Ovary (tissue), 10 donors: ENCODE measurements at places on chromosomes 2 and 18. TPM values are rescaled to one million over a fixed set of nuclear protein-coding genes. Genes with fewer than 3 reads are reported as not detected.

Gene CDK15
- total RNA-seq, result 10.0 TPM

Gene SLC1A4
- total RNA-seq, result 51.1 TPM

Gene CLEC4F
- not detected for total RNA-seq

- H3K36me3 ChIP-seq, result no peaks in the 10 kb centered on the region
- H3K27ac ChIP-seq, result no peak overlapping the region
- DNase-seq, result no peak
- H3K4me3 ChIP-seq, result no peak overlapping the region
These were observed 141.1 kb downstream of the KLHL29 start for GRCh38 chr2:23526114-23526513.
